ENCODE measurements at places on chromosomes 6 and 20.

DNA sequence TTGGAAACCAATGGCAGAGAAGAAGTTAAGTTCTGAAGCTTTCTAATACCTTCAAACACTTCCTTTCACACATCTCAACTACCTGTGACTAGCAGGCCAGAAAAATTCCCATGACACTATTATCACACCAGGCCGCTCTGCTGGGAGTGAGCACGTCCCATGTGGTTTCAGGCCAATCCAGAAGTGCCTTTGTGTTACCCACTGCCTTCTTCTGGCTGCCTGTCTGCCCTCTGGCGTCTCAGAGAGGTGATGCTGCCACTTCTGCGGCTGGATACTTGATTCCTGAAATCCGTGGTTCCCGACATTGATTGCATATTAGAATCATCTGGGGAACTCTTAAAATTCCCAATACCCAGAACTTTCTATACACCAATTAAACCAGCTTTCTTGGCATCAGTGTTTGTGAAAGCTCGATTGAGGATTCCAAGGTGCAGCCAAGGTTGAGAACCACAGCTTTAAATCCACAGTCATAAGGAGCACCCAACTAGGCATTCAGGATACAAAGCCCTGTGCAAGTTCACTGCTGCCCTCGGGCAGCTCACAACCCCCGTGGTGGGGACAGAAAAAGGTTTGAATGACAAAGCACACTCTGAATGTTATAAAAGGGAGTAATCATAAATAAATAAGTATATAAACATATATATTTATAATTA is 65.6 kb downstream of the STMND1 start:
- DNase-seq, result no peak

DNA sequence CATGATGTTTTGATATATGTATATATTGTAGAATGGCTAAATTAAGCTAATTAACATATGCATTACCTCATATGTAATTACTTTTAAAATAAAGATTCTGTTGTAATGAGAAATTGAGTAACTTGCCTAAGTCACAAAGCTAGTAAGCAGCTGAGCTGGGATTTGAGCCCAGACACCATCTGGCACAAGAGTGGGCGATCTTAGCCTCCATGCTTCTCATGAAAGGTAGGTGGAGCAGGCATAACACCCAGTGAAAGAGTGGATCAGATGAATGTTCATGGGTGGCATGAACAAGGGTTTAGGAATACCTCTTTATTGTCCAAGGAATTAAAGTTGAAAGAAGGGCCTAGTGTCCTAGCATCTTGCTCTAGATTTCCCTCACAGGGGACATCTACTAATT is 365.4 kb downstream of the TFAP2B start:
- no peak for DNase-seq

- DNase-seq, result no peak
Measured at GRCh38 chr6:70415247-70415646, 1.9 kb downstream of the FAM135A start.

GRCh38 chr6:49264496-49264895 is 198.6 kb downstream of the MMUT start:
- DNase-seq, result no peak

DNA sequence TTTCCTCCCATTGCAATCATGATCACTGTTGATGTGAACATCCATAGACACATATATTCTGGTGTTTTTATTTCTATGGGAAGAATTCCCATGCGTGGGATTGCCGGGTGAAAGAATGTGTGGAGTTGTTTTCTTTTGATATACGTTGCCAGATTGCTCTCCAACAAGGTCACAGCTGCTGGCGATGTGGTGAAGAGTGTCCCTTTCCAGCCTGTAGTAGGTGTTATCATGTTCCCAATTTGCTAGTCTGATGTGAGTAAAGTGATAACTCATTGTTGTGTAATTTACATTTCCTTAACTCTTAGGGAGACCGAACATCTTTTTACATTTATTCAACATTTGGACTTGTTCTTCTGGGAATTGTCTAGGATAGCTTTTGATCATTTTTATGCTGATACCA is 14.5 kb upstream of the ELMO2 start:
- DNase-seq, result no peak

DNA sequence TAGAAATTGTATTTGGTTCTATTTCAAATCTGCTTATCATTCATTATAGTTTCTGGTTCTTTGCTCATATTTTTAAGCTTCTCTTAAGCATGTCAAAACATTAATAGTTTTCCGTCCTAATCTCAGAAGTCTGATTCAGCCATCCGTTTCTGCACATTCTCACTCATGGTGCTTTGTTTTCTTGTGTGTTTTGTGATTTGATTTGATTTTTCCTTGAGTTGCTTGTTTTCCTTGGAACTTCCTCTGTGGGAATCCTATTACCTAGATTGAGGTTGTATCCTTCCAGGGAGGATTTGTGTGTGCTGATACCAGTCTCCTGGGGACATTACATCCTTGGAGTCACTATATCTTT is 7.9 kb downstream of the SNX9 start:
- no peak for DNase-seq

DNA sequence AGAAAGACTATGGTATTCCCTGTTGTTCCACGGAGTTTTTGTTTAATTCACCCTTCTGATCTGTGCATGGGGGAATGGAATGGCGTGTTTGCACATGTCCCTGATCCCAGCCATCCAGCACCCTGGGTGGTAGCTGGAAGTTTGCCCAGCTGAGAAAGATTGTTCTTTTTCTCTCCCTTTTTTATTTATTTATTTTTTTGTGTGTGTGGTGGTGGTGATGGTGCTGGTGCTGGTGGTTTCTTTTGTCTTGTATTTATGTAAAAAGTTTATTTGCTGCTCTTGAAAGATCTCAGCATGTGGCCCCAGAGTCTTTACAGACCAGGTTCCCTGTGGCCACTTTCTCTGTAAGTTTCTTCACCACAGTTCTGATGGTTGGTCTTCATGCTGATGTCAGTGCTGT is 372.6 kb downstream of the UTRN start:
- no peak for DNase-seq

DNA sequence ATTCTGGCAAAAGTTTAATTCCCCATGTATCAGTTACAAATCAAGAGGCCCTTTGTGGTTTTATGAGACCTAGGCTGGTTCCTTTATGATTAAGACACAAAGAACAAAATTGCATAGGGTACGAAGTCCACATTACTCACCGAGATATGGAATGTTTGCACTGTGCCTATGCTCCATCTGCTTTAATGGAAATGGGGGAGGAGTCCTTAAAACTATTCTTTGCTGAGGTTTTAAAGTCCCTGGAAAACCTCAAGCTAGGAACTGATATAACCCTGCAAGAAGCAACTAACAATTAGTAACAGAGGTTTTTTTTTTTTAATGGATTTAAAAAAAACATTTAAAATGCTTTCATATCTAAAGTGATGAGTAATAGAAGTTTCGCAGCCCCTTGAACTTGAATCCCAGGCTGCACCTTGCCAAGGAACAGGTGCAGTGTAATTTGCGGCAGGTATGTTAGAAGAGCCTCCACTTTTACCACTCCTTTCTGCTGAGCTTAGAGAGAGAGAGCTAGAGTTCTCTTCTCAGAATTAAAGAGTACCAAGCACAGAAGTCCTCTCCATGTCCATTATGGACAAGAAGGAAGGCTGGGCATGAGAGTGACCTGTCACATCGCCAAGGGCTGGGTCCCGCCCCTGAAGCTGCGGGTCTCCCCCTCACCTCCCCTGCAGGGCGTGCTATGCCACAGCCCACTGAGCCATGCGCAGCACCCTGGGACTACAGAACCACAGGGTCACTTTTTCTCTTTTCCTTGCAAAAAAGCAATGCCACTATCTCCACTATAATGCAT is 2.3 kb downstream of the SERPINB1 start:
- DNase-seq, result no peak

- DNase-seq, result no peak
Measured at GRCh38 chr6:91669871-91670268, 1083.0 kb upstream of the MAP3K7 start.

DNA sequence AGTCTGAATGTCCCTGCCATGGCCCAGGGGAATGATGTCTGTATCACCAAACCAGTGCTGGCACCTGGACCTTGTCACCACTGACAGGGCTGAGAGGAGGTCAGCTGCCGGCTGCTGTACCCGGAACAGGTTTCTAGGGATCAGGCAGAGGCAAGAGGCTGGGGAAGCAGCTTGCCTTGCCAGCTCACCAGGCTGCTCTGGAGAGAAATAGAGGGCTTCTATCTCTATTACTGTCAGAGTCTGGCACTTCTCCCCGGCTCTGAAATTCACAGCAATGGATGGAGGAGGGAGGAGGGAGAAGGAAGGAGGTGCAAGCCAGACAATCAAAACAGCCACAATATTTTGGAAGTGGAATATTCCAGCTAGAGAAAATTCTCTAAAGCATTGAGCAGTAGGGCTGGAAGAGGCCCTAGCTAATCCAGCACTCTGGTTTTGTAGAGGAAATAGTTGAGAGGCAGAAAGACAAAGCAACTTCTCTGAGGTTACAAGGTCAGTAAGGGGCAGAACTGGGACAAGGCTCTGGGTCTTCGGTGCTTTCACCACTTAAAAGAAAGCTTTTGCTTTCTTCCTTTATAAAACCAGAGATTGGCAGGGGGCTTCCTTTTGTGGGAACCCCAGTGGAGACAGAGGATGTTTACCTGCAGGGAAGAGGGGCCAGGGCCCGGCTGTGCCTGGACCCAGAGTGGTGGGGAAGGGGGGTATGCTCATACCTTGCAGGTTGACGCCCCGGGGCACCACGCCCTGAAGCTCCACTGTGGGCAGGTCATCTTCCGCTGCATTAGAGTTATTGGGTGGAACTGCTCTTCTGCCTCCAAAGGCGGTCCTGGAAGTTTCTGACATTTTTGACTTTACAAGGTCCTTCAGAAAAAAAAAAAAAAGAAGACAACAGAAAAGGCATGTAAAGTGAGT is 2.4 kb downstream of the F13A1 start:
- DNase-seq, result no peak

DNA sequence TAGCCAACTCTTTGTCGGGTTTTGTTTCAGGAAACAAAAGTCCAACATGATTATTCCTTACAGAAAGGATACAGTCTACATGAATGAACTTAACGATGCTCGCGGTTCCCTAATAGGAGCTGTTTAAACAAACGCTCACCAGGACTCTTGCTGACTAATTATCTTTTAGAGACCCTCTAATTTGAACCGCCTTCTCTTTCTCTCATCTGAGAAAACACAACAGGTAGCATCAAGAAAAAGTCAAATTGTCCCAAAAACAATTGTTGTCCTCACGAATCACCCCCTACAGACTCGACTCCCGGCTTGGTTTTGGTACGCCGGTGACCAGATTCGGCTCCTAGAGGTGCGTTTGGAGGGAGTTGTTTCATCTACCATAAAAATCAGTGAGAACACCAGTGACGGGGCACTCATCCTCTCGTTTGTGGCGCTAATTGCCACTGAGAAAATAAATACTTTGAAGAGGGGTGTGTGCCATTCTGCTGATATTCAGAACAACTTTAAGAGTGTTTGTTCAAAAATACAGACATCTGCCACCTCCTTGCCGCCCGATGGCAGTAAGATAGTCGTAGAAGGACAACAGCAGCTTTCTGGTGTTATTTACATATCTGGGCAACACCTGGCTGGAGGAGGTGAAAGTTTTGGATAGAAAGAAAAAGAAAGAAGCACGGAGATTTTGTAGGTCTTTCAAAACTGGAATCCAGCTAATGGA is 1.1 kb upstream of the SIM1 start:
- no peak for DNase-seq

GRCh38 chr20:46342451-46343347 is 34.4 kb upstream of the CDH22 start:
- no peak for DNase-seq

GRCh38 chr6:129253727-129254126 is 370.8 kb downstream of the LAMA2 start:
- DNase-seq, result no peak

DNA sequence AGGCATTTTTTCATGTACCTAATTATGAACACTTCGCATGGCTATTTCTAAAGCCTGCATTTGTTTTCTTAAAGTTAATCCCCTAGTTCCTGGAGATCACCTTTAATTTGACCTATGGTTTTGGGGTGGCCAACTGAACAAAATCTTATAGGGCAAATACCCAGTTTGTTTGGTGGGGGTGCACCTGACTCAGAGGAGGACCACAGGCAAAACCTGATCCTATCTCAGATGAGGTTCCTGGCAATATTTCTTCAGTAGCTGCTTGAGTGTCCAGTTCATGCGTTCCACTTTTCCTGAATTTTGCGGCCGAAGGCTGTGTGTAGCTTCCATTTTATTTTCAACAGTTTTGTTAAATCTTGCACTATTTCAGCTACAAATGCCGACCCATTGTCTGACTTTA is 10.3 kb upstream of the GMPR start:
- DNase-seq, result no peak

DNA sequence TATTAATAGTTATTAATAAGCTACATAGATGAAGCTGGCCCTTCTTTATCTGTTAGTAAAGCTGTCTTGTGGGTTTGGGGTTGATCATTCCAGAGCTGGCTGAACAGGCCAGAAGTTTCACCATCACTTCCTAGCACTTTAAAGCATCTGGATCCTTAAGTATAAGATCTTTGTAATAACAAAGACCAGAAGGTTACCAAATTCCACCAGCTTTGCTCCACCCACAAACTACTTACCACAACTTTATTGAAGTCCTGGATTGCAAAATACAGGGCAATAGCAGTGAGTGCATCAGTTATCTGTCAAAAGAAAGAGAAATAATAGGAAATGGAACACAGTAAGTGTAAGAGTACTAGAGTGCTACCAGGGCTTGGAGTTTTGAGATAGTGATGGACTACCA is 33.0 kb downstream of the PIGU start:
- no peak for DNase-seq

DNA sequence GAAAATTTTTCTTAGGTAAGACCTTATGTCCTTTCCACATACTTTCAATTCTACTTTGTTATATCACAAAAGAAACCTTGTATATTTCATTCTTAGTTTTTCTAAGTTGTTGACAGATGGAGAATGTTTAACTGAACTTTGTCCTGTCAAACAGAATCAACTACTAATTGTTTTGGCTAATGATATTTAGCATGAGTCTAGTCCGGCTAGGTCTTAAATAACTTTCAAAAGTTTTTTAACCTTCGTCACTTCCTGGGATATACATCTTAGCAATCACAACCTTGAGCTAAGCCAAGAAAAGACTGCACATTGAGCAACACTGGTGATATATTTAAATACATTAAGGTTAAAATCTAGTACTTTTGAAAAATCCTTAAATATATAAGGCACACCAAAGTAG is 62.9 kb upstream of the RUNX2 start:
- DNase-seq, result no peak

DNA sequence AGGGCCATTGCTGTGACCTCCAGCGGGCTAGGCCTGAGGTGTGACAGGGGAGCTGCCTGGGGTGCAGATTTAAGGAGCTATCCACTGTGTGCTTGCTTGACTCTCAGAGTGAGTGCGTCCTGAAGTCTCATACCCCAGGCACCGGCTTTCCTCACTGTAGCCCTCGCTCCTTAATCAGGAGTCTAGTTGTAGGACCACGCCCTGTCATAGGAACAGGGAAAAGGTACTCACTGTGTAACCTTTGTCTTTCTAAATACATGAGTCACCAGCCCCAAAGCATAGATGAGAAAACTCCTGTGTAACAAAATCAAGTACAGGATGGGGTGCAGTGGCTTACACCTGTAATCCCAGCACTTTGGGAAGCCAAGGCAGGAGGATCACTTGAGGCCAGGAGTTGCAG is 141.7 kb downstream of the TMEM242 start:
- no peak for DNase-seq

- no peak for DNase-seq
Measured at GRCh38 chr6:160328447-160328846, 19.7 kb upstream of the SLC22A3 start.

All from cortex of kidney (tissue), 1 donor.